ENCODE measurements at places on chromosomes 13 and 19. TPM values are rescaled to one million over a fixed set of nuclear protein-coding genes. Genes with fewer than 3 reads are reported as not detected.
A peak's percentile ranks its signal among the peaks of the same experiment; 100 is the strongest.

DNA sequence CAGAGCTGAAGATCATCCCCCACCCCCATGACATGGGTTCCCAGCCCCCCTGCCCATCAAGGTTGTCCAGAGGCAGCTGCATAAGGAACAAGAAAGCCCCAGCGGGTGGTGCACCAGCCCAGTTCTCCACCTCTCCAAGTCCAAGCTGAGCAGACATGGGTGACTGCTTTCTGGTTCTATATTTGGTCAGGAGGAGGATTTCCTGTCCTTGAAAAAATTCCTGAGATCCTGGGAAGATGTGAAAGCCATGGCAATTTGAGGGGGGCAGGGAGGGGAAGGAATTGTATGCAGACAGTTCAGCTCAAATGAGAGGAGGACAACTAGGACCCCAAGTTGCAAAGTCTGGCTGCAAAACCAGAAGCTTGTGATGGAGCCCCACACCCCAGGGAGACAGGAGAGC is 55.4 kb upstream of the ADGRE5 start:
- no peak for DNase-seq

GRCh38 chr13:66076417-66076816 is 1153.7 kb downstream of the PCDH9 start:
- no peak for DNase-seq

GRCh38 chr19:1064661-1065605 is 2.0 kb upstream of the ARHGAP45 start:
- DNase-seq, result peak; percentile 78

- peak; percentile 86 for DNase-seq
These were observed 9.8 kb upstream of the USPL1 start for GRCh38 chr13:30607908-30608307.

GRCh38 chr13:112194579-112194978 is 127.6 kb downstream of the SOX1 start:
- no peak for DNase-seq

- no peak for DNase-seq
These were observed 19.0 kb upstream of the PLPP2 start for GRCh38 chr19:310141-310651.

- DNase-seq, result no peak
These were observed 1745.4 kb downstream of the SLITRK1 start for GRCh38 chr13:82136880-82137279.

- no peak for DNase-seq
These were observed 280.6 kb downstream of the SHISA2 start for GRCh38 chr13:25771202-25771601.

DNA sequence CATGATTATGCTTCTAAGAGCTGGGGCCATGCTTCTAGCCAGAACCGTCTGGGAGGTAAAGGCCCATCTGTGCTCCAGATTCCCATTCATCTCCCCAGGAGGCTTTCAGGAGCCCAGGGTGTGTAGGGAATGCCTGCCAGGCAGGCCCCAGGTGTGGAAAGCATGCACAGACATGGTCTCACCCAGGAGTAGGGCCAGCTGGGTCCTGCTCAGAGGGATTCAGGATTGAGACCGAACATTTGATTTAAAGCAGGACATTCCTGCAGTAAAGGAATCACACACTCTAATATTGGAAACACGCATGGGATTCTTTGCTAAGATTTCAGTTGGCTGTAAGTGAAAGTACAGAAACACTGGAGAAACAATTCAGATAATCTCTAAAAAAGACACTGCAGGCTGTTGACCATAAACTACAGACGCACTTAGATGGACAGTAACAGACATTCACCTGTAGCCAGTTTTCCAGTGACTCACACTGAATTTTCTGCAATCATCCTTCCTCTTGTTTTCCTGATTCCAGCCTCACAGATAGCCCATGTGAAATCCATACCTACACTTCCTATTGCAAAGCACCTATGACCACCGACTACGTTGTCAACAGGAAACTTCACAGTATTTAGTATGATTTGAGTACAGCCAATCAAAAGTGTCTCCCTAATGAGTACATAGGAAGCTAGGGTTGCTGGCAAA is 257.8 kb downstream of the TBC1D4 start:
- no peak for DNase-seq

- DNase-seq, result no peak
These were observed 74.4 kb downstream of the FGF9 start for GRCh38 chr13:21745307-21745706.

DNA sequence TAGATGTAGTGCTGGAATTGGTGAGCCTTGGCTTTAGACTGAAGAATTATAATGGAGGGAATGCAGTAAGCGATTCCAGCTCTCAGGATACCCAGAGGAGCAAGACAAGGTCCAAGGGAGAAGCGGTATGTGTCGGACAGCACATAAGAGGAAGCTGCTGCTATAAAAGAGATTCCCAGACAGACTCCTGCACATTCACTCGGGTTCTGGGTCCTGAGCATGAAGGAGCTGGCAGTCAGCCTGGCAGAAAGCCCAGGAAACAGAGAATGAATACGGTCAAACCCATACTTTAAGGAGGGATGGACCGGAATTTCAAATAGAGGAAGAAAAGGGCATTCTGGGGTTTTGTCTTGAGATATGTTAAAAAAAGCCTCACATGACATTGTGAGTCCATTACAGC is 308.3 kb downstream of the DNAJC15 start:
- DNase-seq, result no peak

DNA sequence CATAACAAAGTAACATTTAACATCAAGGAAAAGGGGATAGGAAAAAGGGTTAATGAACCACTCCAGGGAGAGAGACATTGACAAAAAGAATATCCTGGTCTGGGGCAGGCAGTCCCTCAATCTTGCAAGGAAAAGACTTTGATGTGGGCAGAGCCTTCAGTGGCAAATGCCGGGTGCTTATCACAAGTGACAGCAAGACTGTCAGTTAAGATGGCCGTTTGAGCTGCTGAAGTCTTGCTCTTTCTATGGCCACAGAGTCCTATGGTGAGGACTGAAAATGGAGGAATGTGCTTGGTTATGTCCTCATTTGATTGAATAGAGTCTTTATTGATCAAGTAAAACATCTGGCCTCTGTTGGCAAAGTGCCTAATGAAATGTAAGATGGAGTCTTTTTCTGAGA is 112.1 kb downstream of the B3GLCT start:
- no peak for DNase-seq

DNA sequence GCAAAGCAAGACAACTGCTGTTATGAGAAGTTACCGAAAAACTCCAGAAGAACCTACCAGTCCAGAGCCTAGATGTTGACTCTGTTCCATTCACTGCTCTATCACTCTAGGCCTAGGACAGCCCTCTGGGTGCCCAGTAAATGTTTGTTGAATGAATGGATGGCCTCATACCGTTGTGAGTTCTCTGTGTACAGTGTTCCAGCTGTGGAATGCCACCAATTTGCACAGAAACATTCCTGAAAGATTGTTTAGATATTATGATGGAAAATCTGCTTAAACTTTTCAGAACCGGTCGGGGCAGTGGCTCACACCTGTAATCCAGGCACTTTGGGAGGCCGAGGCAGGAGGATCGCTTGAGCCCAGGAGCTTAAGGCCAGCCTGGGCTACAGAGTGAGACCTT is 1.3 kb upstream of the FBL start:
- DNase-seq, result no peak

DNA sequence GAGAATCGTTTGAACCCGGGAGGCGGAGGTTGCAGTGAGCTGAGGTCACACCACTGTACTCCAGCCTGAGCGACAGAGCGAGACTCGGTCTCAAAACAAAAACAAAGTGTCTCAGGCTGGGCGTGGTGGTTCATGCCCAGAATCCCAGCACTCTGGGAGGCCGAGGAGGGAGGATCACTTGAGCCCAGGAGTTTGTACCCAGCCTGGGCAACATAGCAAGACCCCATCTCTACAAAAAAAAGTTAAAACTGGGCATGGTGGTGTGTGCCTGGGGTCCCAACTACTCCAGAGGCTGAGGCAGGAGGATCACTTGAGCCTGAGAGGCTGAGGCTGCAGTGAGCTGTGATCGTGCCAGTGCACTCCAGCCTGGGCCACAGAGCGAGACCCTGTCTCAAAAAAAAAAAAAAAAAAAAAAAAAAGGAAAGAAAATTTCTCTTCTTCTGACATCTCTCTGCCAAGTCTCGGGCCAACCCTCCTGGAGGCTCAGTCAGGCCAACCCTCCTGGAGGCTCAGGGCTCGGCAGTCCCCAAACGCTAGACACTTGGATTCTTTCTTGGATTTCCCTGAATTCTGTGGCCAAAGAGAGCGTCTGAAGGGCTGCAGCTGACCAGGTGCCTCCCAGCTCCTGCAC is 26.3 kb downstream of the ARID3A start:
- DNase-seq, result no peak

DNA sequence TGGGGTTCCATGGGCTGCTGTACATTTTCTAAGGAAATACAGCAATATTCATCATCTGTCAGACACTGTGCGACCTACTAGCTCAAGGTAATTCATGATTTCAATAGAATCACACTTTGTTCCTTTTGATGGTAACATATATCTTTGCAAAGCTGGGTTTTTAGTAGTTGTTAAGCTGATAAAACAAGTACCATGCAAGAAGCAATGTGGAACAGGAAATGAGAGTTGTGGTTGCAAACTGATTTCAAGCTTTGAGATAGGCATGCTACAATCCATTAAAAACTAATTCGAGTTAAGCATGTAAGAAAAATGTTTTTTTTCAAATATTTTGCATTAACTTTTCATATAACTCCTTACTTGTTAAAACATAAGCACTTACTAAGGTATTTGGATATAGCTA is 6.8 kb upstream of the MBNL2 start:
- DNase-seq, result no peak

DNA sequence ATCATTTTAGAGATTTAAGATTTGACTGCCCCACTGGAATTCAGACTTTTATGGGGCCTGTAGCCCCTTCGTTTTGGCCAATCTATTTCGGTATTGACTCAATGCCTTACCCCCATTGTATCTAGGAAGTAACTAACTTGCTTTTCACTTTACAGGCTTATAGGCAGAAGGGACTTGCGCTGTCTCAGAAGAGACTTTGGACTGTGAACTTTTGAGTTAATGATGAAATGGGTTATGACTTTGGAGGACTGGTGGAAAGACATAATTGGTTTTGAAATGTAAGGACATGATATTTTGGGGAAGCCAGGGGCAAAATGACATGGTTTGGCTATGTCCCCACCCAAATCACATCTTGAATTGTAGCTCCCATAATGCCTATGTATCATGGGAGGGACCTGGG is 463.0 kb upstream of the KLHL1 start:
- no peak for DNase-seq

- DNase-seq, result peak; percentile 96
These were observed at the start of gene FLT3LG for GRCh38 chr19:49473868-49474541. FLT3LG (plus strand) TSS chr19:49474215; CDS start chr19:49474640, 425 bp downstream.

DNA sequence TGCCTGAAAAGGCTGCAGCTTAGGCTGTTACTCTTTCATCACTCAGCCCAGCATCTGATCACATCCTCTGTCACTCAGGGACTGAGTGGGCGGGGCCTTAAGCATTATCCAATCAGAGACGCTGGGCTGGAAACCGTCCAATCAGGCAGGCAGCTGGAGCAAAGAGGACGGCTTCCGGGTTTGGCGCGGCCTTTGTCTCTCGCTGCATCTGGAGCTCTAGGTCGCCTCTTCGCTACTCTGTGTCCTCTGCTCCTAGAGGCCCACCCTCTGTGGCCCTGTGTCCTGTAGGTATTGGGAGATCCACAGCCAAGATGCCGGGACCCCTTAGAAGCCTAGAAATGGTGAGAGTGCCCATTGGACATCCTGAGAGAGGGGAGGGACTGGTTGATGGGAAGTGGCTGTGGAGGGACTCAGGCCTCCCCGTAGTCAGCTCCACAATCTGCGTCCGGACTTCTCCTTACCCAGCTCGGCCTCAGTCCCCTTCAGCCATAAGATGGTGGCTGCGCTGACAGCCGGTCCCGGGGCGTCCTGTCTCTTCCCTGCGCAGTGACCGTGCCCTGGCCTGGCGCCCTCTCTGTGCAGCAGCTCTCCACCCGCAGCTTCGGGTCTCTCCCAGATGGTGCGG is at the start of gene ZNF486:
TSS of gene ZNF486 (plus strand) at position 195 of the 625 bp plus-strand sequence. CDS start at position 312, 117 bp downstream.
- peak; percentile 97 for DNase-seq

U2AF1L4 gene
- 25.1 TPM for total RNA-seq

MIR17HG gene
- 8.4 TPM for total RNA-seq

ATP12A gene
- 4.7 TPM for total RNA-seq

ZNF723 gene
- not detected for total RNA-seq

TDRD12 gene
- not detected for total RNA-seq

SWSAP1 gene
- 2.6 TPM for total RNA-seq

SIGLEC12 gene
- 0.98 TPM for total RNA-seq

TFPT gene
- 49.4 TPM for total RNA-seq

TTC9B gene
- not detected for total RNA-seq

FOSB gene
- total RNA-seq, result 5.6 TPM
